ENCODE measurements at places on chromosomes 6 and 20. TPM values are rescaled to one million over a fixed set of nuclear protein-coding genes. Genes with fewer than 3 reads are reported as not detected.
A peak's percentile ranks its signal among the peaks of the same experiment; 100 is the strongest.

DNA sequence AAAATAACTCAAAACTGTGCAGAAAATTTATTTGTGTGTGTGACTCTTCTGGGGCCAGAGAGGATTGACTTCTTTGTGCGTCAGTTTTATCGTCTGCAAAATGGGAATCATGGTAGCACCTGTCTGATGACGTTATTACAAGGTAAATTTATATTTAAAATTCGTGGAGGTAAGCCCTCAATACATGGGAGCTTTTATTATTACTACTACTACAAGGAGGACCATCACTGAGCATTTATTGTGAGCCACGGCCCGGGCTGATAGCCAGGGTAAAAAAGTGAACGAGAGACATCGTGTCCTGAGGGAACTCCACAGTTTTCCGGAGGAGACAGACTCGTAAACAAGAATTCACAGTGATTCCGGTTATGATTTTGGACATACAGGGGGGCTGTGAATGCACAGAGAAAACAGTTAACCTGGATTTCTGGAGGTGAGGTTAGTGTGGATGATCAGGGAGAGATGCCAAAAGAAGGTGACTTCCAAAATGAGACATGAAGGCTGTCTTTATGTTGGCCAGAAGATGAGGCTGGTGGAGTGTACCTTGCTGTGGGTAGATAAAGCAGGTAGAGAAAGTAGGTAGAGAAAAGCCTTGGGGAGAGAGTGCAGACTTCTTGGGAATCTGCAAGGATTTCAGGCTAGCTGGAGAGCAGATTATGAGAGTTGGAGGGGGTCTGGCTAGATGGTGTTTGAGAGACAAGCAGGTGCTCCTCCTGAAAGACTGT, 10.6 kb upstream of the SERINC3 start:
- no peak overlapping the region for H3K27ac ChIP-seq
- no peaks in the 10 kb centered on the region for H3K36me3 ChIP-seq
- no peaks in the 10 kb centered on the region for H3K27me3 ChIP-seq

DNA sequence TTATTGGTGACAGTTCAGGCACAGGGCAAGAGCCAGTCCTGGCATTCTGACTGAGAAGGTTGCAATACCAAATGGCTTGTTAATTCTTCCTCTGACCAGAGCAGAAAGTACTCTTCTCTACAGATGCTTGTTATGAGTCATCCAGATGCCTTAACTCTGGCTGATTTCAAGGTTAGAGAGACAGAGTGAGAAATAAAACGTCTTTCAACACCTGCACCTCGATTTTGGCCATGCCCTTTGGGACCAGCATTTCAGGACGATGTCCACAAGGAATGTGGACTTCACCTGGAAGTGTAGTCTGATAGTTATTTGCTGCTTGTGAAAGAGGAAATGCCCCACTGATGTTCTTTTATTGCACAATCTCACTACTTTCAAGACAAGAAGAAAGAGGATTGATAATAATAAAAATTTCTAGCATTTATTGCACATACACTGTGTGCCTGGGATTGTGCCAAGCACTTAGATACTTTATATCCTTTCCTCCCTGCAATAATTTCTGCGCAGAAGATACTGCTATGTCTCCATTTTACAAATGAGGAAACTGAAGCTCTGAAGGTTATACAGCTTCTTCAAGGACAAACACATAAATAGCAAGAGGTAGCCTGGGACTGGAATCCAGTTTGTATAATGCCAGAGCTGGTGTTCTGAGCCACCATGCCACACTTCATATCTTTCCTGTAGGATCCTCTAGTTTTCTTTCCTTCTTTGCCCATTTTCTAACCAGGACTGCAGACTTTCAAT, 33.5 kb upstream of the MCM3 start:
- no peaks in the 10 kb centered on the region for H3K27me3 ChIP-seq
- peak; percentile 62 for DNase-seq
- H3K4me1 ChIP-seq = peaks cover 15% of the 10 kb centered on the region
- no peak overlapping the region for H3K27ac ChIP-seq
- no peak overlapping the region for H3K4me3 ChIP-seq

- H3K4me1 ChIP-seq = no peaks in the 10 kb centered on the region
- DNase-seq = no peak
- no peak overlapping the region for H3K27ac ChIP-seq
- H3K27me3 ChIP-seq = no peaks in the 10 kb centered on the region
- no peak overlapping the region for H3K4me3 ChIP-seq
These were observed 34.5 kb upstream of the FERMT1 start for GRCh38 chr20:6157345-6157744.

- H3K4me3 ChIP-seq = peak overlapping the region; percentile 30
- no peak overlapping the region for H3K27ac ChIP-seq
- H3K36me3 ChIP-seq = peaks cover 71% of the 10 kb centered on the region
- no peaks in the 10 kb centered on the region for H3K27me3 ChIP-seq
These were observed 9.1 kb upstream of the ZNFX1 start for GRCh38 chr20:49286689-49287551.

- no peaks in the 10 kb centered on the region for H3K27me3 ChIP-seq
- H3K4me3 ChIP-seq = no peak overlapping the region
These were observed 41.8 kb downstream of the SLC22A23 start for GRCh38 chr6:3415082-3415453.

DNA sequence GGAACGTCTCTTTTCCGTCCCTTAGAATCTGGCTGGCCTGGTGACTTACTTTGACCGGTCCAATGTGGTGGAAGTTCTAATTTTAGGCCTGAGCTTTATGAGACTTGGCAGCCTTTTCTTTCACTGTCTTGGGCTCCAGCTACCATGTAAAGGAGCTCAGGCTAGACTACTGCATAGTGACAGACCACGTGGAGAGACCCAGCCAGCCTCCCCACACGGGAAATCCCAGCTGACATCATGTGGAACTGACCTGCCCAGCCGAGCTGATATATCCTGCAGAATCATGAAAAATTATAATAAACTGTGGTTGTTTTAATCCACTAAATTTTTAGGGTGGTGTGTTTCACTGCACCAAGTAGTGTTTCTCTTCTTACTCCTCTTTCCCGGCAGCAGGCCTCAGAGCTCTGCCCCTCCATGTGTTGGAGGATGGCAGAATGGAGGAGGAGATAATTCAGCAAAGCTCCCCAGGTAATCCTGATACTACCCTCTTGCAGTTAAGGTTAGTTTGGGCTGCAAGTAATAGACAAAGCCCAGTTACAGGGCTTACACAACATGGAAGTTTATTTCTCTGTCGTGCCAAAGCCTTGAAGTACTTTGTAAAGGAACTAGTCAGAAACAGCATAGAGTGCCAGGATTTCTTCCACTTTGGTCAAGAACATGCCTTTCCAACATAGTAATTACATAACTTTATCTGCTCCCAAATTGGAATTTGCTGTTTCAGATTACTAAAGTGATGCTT, 87.5 kb downstream of the SH3BGRL2 start:
- H3K27ac ChIP-seq = no peak overlapping the region
- H3K36me3 ChIP-seq = no peaks in the 10 kb centered on the region
- no peaks in the 10 kb centered on the region for H3K4me1 ChIP-seq
- H3K27me3 ChIP-seq = no peaks in the 10 kb centered on the region
- no peak for DNase-seq

GRCh38 chr6:150072201-150072600, 3.3 kb upstream of the ULBP3 start:
- no peak overlapping the region for H3K4me3 ChIP-seq
- H3K4me1 ChIP-seq = no peaks in the 10 kb centered on the region
- no peaks in the 10 kb centered on the region for H3K27me3 ChIP-seq
- H3K36me3 ChIP-seq = no peaks in the 10 kb centered on the region

DNA sequence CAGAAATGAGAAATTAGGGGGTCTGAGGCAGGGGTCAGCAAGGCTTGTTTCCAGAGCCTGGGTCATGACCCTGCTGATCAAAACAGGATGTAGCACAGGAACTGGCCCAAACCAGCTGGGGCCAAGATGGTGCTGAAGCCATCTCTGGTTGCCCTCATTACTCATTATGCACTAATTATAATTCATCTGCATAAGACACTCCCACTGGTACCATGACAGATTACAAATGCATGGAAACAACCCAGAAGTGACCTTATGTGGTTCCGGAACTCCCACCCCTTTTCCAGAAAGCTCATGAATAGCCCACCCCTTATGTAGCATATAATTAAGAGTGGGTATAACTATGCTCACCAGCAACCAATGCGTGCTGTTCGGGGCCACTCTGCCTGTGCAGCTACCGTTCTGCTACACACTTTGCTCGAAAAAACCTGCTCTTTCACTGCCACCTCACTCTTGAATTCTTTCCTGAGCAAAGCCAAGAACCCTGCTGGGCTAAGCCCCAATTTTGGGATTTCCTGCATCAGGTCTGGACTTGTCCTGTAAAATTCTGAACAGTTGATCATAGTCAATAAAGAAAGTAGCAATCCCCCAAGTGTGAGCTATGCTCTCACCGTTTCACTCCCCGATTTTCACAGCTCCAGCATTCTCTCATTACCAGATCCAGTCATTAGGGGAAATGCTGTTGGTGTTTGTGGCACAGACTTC, 122.3 kb downstream of the WDR27 start:
- DNase-seq = no peak
- no peaks in the 10 kb centered on the region for H3K36me3 ChIP-seq
- H3K27me3 ChIP-seq = no peaks in the 10 kb centered on the region
- H3K4me3 ChIP-seq = no peak overlapping the region

DNA sequence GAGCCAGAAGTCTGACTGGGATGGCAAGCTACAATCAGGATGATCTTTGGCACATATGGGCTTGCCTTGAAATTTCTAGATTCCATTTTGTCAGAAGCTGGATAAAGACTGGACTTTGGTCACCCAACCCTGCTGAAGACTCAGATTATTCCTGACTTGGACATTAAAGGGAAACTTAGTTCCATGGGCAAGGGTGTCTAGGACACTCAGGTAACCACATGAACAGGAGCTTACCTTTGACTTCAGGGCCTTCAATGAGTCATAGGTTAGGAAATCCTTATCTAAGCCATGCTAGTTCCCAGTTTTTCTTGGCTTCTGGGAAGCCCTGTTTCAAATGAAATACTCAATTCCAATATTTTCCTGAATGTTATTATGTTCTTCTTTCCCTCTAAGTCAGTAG, 28.5 kb upstream of the IFNGR1 start:
- no peaks in the 10 kb centered on the region for H3K36me3 ChIP-seq
- no peaks in the 10 kb centered on the region for H3K27me3 ChIP-seq
- H3K27ac ChIP-seq = no peak overlapping the region
- H3K4me3 ChIP-seq = no peak overlapping the region

GRCh38 chr6:25844518-25844917, 12.7 kb upstream of the SLC17A1 start:
- H3K36me3 ChIP-seq = no peaks in the 10 kb centered on the region
- no peak for DNase-seq
- H3K4me3 ChIP-seq = no peak overlapping the region
- no peaks in the 10 kb centered on the region for H3K4me1 ChIP-seq

GRCh38 chr6:161168281-161168891, 105.5 kb downstream of the AGPAT4 start:
- no peaks in the 10 kb centered on the region for H3K27me3 ChIP-seq
- no peak overlapping the region for H3K4me3 ChIP-seq
- H3K27ac ChIP-seq = no peak overlapping the region

DNA sequence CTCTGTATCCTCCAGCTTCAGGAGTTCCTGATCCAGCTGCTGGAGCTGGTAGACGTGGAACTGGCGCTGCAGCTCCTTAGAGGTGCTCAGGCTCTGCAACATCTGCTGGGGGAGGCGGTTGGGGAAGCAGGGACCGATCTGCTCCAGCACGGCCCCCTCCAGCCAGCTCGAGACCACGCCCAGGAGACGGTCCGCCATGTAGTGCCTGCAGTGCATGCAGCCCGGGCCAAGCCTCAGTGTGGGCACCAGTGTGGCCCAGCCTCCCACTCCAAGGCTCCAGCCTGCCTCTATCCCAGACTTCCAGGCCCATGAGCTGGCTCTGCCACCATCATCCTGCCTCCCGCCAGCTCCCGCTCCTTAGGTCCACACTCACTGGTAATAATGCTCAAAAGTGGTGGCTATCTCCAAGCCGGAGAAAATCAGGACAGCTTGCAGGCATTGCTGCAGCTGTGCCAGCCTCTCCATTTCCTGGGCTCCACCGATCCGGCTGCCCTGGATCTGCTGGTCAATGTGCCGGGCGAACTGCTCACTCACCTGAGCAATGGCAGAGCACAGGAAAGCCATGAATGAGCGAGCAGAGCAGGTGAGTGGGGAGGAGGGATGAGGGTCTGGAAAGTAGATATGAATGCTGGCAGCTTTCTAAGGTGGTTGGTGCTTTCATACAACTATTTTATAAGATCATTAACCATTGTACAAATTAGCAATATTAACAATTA, 13.0 kb downstream of the CUL7 start:
- peaks cover 11% of the 10 kb centered on the region for H3K36me3 ChIP-seq
- no peak overlapping the region for H3K27ac ChIP-seq
- H3K4me3 ChIP-seq = no peak overlapping the region
- no peaks in the 10 kb centered on the region for H3K27me3 ChIP-seq

GRCh38 chr20:32886652-32887051, 27.9 kb downstream of the EFCAB8 start:
- DNase-seq = no peak
- no peaks in the 10 kb centered on the region for H3K36me3 ChIP-seq
- no peaks in the 10 kb centered on the region for H3K4me1 ChIP-seq
- H3K27ac ChIP-seq = no peak overlapping the region
- H3K4me3 ChIP-seq = no peak overlapping the region

Gene DNAJC5
- 36.8 TPM for total RNA-seq

Gene GCNT2
- 12.0 TPM for total RNA-seq

Gene NHSL1
- total RNA-seq = 2.7 TPM

Gene ARFGEF3
- total RNA-seq = 0.08 TPM

Gene MUCL3
- total RNA-seq = 0.28 TPM

All from GM12878 (cell line).